ENCODE measurements at places on chromosomes 7 and 10.

DNA sequence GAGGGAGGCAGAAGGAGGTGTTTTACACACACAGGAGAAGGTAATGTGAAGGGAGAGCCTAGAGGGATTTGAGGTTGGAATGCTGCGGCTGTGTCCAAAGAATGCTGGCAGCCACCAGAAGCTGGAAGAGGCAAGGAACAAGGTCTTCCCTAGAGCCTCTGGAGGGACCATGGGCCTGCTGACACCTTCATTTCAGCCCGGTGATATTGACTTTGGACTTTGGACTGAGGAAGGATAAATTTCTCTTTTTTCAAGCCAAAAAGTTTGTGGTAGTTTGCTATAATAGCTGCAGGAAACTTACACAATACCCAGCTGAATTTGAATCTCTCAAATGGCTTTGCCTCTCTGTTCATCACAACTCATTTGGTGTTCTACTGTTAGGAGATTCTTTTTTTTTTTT lies 34.6 kb downstream of the UBN2 start:
- DNase-seq, result no peak

DNA sequence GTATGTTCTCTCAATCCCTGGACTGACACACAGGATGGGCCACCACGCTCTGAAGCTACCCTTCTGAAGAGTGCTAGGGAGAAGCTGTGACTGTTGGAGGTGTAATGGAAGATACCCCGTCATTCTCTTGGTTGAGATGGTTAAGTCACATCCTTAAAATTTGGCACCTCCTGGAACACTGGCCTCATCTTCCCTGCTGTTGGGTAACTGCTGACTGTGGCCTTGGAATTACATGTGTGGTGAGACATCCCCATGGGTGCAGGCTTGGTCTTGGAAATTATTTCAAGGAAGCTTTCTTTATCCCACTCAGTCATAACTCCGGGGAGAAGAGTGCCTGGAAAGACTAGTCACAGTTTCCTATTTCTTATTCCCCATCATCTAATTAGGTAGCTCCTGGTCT lies 62.0 kb downstream of the LRMDA start:
- no peak for DNase-seq

DNA sequence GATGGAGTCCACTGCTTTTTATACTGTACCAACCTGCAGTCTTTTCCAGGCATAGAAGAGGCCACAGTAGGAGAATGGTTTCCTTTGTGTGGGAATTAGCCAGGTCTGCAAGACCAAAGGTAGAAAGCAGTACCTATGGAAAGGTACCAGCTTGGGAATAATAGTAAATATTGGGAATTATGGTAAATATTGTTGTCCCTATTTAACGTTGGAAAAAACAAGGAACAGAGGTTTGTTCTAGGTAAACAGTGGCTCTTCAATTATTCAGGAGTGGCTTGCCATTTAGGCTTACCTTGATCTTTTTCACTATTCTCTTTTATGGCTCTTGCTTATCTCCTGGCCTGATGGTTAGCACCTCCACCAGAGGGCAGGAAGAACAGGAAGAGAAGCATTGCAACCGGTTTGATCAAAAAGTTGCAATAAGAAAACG lies 43.9 kb upstream of the GSAP start:
- DNase-seq, result no peak

DNA sequence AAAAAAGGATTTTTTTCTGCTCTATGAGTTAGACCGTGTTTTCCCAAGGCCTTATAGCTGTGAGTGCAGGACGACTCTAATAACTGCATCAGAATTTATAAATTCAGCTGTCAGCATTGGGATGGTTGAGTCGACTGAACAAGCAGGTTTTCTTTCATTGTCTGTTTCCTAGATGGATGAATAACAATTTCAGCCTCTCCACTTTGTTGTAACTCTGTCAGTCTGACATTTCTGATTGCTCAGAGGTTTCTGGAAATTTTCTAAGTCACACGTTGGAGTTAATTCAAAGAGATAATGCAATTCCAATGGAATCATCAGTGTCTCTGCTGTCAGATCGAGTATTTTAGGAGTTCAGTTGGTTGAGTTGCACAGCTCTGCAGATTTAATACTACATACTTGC lies 159.2 kb downstream of the CHN2 start:
- DNase-seq, result no peak
